ENCODE measurements at places on chromosomes 11 and 22. TPM values are rescaled to one million over a fixed set of nuclear protein-coding genes. Genes with fewer than 3 reads are reported as not detected.

SLC25A45 gene
- 8.7 TPM for total RNA-seq

SHISAL1 gene
- total RNA-seq = 3.3 TPM

GUCY1A2 gene
- 6.9 TPM for total RNA-seq

TMPRSS13 gene
- total RNA-seq = 0.39 TPM

ZNF214 gene
- total RNA-seq = 0.96 TPM

SAA2 gene
- 700 TPM for total RNA-seq

NXPE2 gene
- not detected for total RNA-seq

RIMBP3B gene
- 0.06 TPM for total RNA-seq

SCN3B gene
- 1.3 TPM for total RNA-seq

- no peak for DNase-seq
Measured at GRCh38 chr11:100769165-100769564, 82.1 kb downstream of the ARHGAP42 start.

GRCh38 chr11:78930810-78931523 is 356.3 kb upstream of the NARS2 start:
- DNase-seq = no peak

DNA sequence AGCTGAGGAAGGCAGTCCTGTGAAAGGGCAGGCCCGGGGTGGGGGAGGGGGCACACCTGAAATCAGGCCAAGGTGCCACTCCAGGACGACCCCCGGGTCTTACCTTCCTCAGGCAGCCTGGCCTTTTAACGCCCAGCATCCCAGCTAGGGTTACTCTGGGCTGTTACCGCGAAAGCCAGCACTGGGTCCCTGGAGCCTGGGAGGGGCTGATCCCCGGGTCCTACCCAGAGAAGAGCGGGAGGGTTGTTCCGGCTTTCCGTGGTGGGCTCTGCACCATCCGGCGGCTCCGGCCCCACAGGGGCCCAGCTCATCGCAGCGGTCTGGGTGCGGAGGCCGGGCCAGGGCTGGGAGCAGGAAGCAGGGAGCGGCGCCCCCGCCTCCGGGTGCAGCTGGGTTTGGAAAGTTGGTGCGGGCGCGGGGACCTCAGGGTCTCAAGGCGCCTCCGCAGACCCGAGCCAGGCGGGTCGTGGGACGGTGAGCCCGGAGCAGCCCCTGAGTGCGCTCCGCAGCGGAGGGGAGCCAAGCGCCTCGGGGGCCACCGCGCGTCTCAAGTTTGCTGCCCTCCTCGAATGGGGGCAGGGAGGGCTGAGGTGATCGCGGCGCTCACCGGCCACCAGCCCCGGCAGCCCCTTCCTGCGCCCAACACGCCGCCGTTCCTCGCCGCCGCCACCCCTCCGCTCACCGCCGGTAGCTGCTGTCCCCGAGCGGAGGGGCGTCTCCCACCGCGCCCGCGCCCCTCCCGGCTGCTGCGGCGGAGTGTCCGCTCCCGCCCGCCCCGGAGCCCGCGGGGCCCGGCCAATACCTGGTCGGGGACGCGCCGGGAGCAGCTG is 831 bp downstream of the CHST1 start:
- no peak for DNase-seq

DNA sequence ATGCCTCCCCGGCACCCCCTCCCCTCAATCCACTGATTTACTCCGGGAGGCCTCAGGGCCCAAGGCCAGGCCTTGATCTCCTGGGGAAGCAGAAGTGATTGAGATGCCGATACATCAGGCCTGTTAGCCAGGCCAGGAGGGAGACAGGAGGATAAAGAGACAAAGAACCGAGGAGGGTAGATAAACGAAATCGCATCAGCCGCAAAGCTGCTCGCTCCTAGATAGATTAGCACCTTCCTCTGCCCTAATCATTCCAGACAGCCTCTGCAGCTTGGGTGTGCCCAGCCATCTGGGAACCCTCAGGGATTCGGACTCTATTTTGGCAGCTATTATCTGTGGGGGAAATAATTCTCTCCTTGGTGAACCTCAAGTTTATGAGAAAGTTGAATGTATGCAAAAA is 121.2 kb downstream of the ABTB2 start:
- DNase-seq = no peak

DNA sequence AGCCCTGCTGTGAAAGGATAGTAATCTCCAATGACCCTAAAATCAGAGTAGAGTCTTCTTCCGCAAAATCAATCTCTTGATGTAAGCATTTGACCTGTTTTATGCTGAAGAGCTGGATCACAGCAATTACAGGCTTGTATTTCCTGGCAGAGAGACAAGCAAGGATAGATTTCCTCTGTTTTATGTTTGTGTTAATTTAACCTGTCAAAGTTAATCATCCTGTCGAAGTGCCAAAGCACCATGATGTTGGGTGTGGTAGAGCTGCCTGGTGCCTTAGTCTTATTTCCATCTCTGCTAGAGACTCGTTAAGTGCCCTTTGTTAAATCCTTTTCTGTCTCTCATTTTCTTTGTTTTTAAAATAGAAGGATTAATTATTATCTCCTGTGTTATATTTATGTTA is 248.1 kb downstream of the CNTN5 start:
- no peak for DNase-seq

DNA sequence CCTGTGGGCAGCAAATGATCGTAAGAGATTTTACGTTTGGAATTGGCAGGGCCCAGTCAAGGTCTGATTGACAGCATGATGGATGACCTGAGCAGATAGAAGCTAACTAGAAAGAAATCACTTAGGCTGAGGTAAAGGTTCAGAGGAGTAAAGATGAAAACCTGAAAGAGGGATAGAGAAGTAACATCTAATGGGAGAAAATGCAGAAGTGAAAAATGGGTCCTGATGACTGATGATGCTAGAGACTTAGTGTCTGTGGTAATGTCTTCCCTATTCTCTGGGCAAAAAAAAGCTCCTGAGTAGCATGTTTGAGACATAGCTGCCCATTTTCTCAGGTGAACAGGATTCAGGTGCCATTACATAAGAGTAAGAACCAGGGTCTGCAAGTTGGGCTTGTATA is 628.8 kb upstream of the ANO5 start:
- DNase-seq = no peak

DNA sequence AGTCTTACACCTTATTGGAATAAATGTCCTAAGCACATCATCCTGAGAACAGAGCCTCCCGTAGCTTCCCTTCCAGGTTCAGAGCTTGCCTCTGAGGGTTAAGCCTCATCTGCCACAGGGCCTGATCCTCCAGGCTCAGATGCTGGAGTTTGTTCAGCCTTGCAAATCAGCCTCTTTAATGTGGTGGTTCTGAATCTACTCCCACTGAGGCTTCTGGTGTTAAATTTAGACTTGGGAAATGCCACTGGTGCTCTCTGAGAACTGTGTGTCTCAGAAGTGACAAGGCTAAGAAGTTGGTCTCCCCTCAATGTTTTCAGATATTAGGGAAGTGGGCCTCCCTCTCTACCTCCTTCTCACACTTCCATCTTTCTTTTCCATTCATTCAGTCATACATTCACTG is 68.7 kb downstream of the CCDC81 start:
- DNase-seq = no peak

GRCh38 chr11:46390331-46391171 is 1.0 kb downstream of the CHRM4 start:
- no peak for DNase-seq

DNA sequence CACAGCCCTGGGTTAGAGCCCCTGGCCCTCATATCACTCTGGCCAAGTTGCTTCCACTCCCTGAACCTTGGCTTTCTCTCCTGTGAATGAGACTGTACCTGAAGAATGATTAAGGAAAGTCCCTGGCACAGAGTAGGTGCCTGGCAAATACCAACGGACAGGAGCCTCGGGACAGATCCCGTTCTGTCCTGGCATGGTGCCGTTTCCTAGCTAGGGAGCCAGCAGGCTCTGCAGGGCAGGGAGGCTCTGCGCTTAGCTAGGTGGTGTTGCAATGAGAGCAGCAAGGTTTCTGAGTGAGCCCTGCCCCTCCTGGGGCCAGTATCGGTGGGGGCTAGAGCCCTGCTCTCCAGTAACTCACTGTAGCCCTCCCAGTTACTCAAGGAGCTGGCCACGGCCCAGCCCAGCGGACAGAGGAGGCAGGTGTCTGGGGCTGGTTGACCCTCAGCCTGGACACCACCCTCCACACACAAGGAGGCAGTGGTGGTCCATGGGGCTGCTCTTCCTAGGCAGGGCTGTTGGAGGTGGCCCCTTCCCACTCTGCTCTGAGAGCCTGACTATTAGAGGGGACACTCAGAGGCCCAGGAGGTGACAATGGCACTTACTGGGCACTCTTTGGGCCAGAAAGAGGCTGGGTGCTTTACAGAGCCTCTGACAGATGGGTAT is 74.4 kb downstream of the NFAM1 start:
- DNase-seq = no peak

- no peak for DNase-seq
Measured at GRCh38 chr11:102007567-102008437, 39.4 kb upstream of the CFAP300 start.

GRCh38 chr22:47073075-47073474 is 310.6 kb downstream of the TBC1D22A start:
- peak; percentile 26 for DNase-seq

- DNase-seq = no peak
Measured at GRCh38 chr11:84194696-84195095, 908.5 kb upstream of the CCDC90B start.
